ENCODE measurements at places on chromosomes 2 and 18.
A peak's percentile ranks its signal among the peaks of the same experiment; 100 is the strongest.

DNA sequence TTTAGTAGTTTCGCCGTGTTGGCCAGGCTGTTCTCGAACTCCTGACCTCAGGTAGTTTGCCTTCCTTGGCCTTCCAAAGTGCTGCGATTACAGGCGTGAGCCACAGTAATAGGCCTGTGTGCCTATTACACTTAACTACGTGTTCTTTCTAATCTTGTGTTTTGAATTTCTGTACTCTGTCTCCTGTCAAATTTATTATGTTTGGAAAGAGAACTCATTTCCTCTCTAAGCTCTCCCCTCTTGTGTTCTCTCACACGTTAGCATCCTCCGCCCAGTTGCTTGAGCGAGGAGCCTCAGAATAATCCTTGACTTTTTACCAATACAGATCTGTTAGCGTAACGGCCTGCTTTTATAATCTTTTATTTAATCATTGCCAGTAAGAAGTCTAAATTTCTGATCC lies 3.7 kb downstream of the ATG16L1 start:
- no peak for DNase-seq

GRCh38 chr18:55079481-55080355 lies 120.5 kb upstream of the CCDC68 start:
- DNase-seq: no peak

DNA sequence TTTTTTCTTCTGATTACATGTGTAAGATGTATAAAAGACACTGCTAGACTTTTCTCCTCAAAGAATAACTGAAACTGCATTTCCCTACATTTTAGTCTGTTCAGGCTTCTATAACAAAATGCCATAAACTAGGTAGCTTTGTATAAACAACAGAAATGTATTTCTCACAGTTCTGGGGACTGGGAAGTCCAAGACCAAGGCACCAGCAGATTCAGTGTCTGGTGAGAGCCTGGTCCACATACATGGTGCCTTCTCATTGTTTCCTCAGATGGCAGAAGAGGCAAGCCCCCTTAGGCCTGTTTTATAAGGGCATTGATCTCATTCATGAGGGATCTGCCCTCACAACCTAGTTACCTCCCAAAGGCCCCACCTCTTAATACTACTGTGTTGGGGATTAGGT lies 71.5 kb downstream of the MAPRE2 start:
- DNase-seq: no peak

- DNase-seq: no peak
These were observed 341.6 kb upstream of the CDH7 start for GRCh38 chr18:65409261-65409660.

- DNase-seq: no peak
These were observed 71.9 kb downstream of the VWC2L start for GRCh38 chr2:214482728-214483127.

GRCh38 chr2:37098416-37099118 lies 14.2 kb downstream of the GPATCH11 start:
- no peak for DNase-seq

DNA sequence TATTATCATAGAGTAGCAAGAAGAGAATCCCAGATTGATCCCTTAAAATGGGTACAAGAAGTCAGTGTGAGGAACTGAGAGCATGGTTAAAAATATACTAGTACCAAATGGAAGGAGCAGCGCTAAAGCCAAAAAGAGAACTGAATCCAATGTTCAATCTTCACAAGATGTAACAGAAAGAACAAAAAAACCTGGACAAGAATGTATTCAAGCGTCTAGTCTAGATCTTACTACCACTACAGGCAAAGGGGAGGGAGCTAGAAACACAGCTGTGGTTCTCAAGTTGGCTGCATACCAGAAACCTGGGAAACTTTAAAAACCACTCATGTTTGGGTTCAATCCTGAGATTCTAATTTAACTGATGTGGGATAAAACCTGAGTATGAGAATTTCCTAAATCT lies 57.5 kb downstream of the PIAS2 start:
- DNase-seq: no peak

DNA sequence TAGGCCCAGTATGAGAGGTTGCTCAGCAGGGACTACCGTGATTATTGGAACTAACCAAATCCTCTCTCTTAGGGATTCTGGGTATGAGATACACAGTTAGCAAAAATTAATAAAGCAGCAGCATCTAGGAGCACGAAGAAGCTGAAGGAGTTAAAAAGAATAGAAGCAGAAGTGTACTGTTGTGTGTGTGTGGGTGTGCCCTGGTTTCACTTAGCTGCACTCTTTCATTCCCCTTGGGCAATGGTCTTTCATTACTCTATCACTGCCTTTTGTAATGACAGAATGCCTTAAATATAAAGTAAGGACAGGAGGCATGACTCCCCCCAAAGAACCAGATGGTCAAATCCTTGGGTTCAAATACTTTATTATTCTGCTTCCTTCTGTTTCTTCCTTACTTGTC lies 115.9 kb upstream of the CD302 start:
- DNase-seq: no peak

- no peak for DNase-seq
These were observed 15.0 kb upstream of the PGAP1 start for GRCh38 chr2:196941398-196942078.

DNA sequence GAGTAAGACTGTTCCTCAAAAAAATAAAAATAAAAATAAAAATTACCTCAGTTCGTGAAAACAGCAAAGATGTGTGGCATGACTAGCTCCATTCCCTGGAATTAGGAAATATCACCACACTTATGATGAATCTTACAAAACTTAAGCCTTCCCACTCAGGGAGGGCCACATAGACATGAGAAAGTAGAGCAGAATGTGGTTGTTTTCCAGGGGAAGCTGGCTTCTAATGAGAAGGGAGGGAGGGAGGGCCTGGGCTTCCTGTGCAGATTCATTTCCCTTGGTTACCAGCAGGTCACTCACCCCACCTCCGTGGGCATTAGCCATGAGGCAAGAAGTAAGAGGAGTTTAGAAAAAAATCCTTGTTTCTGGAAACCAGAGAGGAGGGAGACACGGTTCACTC lies 95.9 kb upstream of the RMDN2 start:
- peak; percentile 13 for DNase-seq

- DNase-seq: no peak
These were observed 219.2 kb downstream of the ZNF516 start for GRCh38 chr18:76275727-76276313.

DNA sequence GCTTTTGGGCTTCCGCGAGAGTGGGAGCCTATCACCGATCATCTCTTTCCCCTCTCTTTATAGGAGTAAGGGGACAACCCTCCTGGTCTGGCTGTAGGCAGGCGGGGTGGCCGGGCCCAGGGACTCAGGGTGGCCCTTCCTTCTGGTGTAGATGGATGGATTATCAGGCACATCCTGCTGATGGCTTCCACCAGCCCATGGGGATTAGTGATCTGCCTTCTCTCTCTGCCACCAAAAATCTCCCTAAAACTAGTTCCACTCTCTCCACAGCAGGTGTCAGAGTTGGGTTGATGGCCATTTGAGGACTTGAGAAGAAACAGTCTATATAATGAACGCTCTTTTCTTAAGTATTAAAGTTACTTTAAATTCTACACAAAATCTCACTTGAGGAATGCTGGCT lies 37.4 kb downstream of the NCK2 start:
- DNase-seq: no peak

GRCh38 chr2:24477229-24477628 lies 13.8 kb upstream of the NCOA1 start:
- DNase-seq: no peak

DNA sequence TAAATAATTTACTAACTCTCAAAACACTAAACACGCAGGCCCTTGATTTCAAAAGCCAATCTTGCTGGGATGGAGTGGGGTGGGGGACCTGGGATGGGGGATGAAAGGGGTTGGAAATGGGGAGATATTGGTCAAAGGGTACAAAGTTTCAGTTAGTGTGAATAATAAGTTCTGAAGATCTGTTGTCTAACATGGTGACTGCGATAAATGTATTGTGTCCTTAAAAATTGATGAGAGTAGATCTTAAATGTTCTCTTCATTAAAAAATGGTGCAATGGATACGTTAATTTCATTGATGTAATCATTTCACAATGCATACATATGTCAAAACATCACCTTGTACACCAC lies 505 bp upstream of the ACYP2 start:
- DNase-seq: no peak

DNA sequence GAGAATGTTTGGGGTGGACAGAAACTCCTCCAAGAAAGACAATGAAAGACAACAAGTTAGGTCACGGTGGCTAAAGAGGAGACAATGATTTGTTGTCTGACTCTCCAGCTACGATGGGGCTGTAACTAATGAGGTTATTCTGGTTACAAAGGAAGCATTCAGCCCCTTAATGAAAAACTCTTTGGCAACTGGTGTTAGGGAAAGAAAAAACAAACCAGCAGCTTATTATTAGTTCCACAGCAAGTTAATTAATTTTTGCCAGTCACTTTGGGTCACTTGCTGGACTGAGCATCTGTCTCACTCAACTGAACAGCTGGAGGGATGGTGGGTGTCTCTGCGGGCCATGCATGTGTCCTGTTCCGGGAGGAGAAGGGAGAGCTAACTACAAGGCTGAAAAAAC lies 263.7 kb downstream of the ALK start:
- DNase-seq: no peak

DNA sequence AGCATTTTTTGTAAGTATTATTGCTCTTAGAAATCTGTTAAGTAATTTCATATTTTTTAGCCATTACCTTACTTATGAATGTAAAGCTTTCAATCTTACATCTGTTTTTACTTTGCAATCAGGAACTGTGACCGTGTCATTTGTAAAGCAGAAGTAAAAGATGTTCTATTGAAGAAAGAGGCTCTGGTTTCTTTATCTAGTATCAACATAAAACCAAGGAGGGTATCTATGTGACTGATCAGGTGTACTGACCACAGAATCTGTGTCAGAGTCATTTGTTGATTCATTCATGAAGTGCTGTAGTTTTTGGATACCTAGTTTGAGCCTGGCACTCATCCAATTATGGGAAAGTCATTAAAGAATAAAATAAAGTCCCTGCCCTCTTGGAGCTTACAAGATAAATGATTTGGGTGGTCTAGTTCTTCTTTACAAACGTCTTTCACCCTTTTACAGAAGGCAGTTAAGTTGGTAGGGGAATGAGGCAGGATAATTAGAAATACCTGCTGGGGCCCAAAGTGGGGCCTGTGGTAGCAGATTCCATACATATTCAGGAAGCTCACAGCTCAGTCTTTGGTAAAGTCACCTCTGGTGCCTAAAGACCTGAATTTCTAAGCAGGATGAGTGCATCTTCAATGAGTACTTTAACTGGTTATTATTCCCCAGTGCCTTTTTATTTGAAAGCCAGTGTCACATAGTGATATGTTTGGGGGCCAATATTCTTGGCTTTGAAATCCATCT lies 260.6 kb upstream of the NT5C1B start:
- DNase-seq: no peak

DNA sequence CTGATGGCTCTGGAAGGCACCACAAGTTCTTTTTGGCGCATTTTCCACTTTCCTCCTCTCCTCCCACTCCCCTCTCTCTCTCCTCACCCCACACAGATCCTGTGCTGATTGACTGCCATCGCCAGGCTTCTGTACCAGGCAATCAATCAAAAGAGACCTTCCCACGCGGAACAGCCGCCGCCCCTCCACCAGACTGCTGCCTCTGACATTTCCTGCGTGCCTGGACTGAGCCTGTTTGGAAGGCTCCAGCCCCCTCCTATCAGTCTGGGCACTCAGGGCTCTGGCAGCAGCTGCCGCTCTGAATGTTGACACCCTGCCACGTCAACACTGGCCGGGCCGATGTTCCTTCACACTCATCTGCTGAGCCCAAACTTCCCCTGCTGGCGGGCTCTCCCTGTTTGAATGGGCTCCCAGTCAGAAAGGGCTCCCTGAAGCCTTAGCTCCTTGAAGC lies 467.7 kb downstream of the EPHA4 start:
- no peak for DNase-seq

DNA sequence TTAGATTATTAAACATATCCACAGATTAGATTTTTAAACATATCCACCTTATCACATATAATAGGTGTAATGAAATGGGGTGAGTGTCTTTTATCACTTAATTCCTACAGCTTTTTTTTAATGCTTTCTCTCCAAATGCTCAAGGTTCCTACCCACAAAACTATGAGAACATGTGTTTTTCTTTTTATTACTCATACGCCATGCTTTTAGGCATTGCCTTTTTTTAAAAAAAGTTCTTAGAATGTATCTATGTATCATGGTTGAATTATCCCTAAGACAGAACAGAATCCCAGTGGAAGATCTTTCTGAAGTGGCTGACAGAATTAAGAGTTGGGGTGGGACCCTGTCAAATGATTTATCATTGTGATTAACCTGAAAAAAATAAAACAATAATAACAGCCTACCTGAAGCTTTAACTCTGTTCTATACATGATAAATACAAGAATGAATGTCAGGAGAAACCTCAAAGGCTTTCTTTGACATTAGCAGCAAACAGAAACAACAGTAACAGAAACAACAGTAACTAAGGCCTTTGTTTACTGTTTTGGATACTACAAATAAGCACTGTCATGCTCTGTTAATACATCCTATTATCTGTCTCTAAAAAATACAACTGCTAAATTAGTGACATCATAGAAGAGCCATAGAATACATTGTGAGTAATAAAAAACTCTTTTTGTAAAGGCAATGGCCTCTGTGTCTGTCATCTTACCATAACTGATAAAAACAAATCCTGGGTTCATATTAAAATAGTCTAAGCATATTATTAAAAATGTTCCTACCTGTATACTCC lies 4.1 kb upstream of the ZNF397 start:
- DNase-seq: no peak

- no peak for DNase-seq
These were observed 75.1 kb downstream of the POLE4 start for GRCh38 chr2:75033516-75033915.

DNA sequence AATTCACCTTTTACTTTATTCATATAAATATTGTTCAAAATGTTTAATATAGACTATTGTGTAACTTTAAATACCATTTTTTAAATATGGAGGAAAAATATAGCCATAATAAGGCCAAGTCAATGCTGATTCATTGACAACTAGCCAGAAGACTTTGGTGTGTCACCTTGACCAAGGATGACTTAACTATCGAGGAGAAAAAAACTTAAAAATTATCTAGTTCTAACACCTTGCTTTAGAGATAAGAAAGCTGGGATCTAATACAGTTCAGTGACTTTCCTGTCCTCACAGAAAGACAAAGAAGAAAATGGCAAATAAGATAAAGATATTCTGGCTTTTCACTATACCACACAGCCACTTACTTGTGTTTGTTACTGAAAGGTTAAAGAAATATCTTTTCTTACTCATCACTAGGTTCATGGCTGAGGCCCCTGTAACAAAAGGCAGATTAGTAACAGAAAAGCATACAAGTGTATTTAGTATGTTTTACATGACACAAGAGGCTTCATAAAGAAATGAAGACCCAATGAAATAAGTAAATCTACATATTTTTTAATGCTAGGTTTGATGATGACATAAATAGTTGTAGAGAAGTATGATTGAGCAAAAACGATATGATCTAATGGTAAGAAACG lies 65.9 kb upstream of the LRRTM1 start:
- no peak for DNase-seq
